ENCODE measurements at places on chromosomes 2 and 18. TPM values are rescaled to one million over a fixed set of nuclear protein-coding genes. Genes with fewer than 3 reads are reported as not detected.

DNA sequence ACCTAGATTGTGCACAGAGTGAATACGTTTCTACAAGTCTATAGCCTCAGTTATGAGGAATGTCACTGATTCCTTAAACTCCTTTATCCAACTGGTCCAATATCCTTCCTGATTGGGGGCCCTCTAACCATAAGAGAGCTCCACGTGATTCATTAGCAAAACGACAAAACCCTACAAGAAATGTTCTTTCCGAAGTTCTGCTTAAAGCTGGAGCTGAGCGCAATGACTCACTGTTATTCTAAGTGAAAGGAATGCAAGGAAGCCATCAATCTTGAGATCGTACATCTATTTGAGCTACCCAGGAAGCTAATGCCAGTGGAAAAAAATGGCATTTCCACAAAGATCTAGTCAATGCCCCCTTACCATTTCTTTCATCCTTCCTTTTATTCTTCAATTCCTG, 354.9 kb upstream of the CDH20 start:
- DNase-seq, result peak; percentile 27

DNA sequence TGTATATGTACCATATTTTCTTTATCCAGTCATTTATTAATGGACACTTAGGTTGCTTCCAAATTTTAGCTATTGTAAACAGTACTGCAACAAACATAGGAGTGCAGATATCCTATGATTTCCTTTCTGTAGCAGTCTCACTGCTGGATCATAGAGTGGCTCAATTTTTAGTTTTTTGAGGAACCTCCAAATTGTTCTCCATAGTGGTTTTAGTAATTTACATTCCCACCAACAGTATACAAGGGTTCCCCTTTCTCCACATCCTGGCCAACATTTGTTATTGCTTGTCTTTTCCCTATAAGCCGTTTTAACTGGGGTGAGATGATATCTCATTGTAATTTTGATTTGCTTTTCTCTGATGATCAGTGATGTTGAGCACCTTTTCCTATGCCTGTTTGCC, 114.3 kb downstream of the TMEM17 start:
- no peak for DNase-seq

- DNase-seq, result no peak
Observed at GRCh38 chr2:7196883-7197282, 279.7 kb downstream of the RNF144A start.

GRCh38 chr2:71592181-71592711, 138.9 kb downstream of the DYSF start:
- no peak for DNase-seq

The CRYGD gene
- total RNA-seq, result not detected

The DSG1 gene
- total RNA-seq, result not detected

The POTEJ gene
- total RNA-seq, result not detected

Data from A673 (cell line).